Neural crest cell (in vitro differentiated cells): ENCODE measurements at places on chromosomes 6 and 20.
A peak's percentile ranks its signal among the peaks of the same experiment; 100 is the strongest.

DNA sequence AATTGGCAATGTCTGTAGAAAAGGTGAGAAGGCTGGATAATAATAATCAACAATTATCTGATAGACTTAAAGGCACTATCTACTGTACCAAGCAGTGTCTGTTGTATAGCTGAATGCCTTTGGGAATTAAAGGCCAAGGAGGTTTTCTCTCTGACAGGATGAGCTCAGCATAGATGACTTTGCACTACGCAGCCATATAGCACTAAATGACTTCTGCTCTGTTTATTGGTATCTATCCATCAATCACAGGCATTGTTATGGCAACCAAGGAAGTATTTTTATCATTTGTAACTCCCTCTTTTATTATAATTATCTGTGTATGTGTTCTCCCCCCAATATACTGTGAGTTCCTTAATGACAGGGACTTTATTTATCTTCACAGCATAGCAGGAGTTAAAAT is 654.3 kb downstream of the PHF3 start:
- no peak for DNase-seq

GRCh38 chr6:161273752-161274487 is at the start of gene AGPAT4:
AGPAT4 (minus strand) TSS chr6:161274061; CDS start chr6:161232213, 41,848 bp downstream.
- DNase-seq, result peak; percentile 41

DNA sequence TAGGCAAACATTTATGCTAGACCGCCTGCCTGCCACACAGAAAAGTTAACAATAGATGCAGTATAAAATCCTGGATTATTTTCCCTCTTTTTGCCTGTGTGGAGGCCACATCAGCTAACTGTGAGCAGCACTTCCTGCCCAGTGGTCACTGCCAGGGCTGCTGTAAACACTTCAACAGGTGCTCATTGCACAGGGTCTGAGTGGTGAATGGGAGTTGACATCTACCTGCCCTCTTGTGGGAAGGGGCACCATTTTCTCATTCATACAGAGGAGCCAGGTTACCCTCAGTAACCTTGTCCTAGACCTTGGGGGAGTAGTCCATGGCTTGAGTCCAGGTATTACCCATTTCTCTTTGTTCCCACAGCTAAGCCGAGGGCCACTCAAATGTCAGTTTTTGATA is 235.3 kb downstream of the TMEM242 start:
- DNase-seq, result no peak

DNA sequence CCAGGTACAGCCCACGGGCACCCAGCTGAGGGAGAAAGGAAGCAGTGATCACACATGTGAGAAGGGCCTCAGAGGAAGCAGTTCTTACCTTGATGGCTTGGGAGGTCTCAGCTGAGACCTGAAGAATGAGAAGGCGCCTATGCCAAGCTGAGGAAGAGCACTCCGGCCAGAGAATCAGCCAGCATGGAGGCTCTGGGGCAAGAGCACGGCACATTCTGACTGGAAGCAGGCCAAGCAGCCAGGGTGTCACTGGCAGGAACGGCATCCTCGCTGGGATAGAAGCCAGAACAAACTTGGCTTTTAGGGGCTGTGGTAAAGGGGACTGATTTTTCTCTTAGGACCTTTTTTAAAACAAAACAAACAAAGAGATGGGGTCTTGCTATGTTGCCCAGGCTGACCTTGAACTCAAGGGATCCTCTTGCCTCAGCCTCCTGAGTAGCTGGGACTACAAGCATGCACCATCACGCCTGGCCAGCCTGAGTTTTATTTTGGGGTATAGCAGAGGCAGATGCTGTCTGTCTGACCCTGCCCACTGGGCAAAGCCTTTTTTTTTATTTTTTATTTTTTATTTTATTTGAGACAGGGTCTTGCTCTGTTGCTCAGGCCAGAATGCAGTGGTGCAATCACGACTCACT is 17.6 kb downstream of the GHRH start:
- no peak for DNase-seq

GRCh38 chr6:19394051-19394450 is 443.1 kb upstream of the ID4 start:
- no peak for DNase-seq

- DNase-seq, result no peak
These were observed at the start of gene BPI for GRCh38 chr20:38303908-38304379. BPI (plus strand) TSS chr20:38304156; CDS start chr20:38304224, 68 bp downstream.

- no peak for DNase-seq
These were observed 64.4 kb downstream of the SMPDL3A start for GRCh38 chr6:122853259-122853995.

- no peak for DNase-seq
These were observed 62.6 kb downstream of the FAM50B start for GRCh38 chr6:3911614-3912336.

DNA sequence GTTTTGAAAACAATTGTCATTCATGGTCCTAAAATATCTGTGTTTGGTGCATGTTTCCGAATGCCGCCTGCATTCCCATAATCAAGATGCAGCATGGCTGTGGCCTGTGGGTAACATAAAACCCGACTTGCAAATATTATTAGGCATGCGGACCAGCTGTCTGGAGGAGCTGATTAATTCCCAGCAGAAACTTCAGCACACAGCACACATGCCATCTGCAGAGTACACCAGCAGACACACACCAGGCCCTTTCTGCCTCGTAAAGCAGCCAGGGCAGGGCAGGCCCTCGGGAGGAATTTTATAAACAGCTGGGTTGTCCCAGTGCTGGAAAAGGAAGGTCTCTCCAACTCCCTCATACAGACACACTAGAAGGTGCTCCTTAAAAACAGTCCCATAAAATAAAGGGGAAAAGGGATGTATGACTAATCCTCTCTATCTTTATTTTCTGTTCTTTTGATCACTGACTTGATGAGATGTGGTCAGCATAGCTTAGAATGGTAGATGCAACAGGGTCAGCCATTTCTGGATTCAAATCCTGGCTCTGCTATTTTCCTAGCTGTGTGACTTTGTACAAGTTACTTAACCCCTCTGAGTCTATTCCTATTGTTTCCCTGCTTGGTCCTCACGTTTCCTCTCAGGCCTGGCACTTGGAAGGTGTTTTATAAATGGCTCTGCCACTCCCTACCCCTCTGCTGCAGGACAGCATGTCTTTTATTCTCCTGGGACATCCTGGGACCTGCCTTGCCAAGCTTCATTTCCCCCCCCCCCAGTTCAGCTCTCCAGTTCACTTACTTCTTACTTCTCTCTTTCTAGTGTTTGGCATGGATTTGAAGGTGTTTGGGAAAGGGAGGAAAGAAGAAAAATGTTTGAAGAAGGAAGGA is 85.9 kb upstream of the TRAF3IP2 start:
- no peak for DNase-seq

DNA sequence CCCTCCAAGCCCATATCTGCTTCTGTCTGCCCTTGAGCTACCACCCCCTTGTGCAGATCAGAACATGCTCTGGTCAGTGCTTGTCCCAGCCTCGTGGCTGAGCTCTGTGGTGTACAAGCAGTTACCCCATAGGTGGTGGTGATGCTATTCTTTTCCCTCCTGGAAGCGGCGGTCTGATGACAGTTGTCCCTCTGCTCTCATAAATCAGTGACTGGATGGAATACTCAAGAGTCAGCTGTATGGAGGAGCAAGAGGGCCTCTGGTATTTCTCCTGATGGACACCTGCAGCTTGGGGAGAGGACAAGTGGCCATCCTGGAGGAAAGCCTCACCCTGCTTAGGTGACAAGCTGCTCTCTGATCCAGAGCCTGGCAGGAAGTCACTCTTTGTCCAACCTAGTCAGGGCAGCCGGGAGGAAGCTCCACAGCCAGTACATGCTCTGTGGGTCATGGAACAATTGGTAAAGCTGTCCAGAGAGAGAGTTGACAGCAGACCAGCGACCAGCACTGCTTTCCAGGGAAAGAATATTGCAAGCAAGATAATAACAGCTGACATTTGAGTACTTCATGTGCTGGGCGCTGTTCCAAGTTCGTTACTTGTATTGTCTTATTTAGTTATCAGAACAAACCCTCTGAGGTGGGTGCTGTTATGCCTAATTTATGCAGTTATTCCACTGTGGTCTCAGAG is 47.1 kb downstream of the SCAND1 start:
- DNase-seq, result no peak

- peak; percentile 30 for DNase-seq
These were observed 245.3 kb downstream of the OGFRL1 start for GRCh38 chr6:71533939-71534379.

GRCh38 chr6:2449572-2449940 is 204.2 kb upstream of the GMDS start:
- no peak for DNase-seq

DNA sequence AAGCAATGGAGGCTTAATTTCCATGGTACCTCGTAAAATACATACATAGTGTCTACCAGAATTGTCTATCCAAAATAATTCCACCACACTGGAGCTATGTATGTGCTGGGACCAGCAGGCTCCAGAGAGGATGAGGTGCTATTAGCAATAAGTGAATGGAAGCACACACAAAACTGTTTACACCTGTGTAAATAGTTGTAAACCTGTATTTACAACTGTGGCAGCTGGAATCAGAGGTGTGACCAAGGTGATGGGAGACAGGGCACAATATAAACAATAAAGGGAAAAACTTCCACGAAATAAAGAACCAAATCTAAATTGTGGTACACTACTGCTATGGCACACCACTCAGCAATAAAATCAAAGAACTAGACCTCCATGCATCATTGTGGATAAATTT is 14.4 kb downstream of the RARS2 start:
- DNase-seq, result no peak

- DNase-seq, result no peak
These were observed 35.3 kb downstream of the YTHDF1 start for GRCh38 chr20:63180569-63181185.

- no peak for DNase-seq
These were observed 465.9 kb downstream of the KIF16B start for GRCh38 chr20:16107172-16107870.

GRCh38 chr20:49482621-49483017 is at the start of gene KCNB1:
KCNB1 (minus strand) TSS chr20:49482668; CDS start chr20:49482480, 188 bp downstream.
- DNase-seq, result peak; percentile 68

DNA sequence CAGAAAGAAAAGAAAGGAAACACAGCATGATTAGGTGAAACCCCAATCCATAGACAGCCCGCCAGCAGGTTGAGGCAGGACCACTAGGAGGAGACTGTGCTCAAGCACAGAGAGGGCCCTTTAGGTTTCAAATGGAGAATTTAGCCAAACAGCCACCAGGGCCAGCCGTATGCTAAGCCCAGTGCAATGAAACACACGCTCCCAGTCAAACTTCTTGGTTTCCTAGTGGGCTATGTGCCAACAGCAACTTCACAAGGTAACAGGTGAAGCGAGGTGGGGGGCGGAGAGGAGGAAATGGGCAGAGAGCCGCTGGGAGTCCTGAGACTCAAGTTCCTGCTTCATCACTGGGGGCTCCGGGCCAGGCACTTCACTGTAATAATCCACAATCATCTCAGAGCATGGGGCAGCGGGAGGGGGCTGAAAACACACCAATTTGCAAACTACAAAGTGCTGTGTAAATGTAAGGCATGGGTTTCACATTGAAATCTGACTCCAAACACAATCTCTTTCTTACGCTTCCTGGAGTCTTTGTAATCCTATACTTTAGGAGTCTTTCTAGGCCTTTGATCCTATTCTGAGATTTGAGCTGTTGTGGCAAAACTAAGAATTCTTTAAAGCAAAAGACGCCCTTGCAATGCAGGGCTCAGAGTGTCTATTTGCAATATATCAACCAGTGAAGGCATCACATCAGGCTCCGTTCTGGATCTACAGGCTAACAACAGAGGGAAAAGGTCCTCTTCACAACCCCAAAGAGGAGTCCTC is 117.3 kb downstream of the OPRM1 start:
- peak; percentile 8 for DNase-seq

DNA sequence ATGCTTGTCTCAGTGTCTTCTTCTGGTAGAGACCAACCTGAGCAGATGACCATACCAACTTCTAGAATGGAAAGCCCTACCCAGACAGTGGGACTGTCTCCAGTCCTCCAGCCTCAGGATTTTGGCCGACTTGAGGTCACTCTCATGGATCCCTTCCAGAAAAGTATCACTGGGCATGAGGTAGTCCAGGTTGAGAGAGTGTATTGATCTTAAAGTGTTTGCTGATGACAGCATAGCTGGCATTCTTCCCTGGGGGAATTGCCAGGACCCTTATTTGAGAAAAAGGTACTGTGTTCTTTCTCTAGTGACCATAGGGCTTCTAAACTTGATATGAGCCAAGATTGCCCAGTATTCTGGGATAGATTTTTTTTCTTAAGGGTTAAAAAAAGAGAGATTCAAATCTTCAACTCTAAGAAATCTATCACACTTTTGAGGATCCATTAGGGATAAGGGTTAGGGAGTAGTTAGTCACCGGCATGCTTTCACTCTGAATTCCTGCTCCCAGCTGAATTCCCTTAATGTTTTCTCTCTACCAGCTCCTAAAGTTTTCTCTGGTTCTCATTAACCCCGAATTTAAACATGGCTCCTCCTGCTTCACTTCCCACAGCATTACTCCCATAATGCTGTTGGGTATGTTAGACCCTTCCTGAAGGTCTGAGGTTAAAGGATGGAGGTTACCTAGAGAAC is 73.6 kb upstream of the FLRT3 start:
- DNase-seq, result no peak

DNA sequence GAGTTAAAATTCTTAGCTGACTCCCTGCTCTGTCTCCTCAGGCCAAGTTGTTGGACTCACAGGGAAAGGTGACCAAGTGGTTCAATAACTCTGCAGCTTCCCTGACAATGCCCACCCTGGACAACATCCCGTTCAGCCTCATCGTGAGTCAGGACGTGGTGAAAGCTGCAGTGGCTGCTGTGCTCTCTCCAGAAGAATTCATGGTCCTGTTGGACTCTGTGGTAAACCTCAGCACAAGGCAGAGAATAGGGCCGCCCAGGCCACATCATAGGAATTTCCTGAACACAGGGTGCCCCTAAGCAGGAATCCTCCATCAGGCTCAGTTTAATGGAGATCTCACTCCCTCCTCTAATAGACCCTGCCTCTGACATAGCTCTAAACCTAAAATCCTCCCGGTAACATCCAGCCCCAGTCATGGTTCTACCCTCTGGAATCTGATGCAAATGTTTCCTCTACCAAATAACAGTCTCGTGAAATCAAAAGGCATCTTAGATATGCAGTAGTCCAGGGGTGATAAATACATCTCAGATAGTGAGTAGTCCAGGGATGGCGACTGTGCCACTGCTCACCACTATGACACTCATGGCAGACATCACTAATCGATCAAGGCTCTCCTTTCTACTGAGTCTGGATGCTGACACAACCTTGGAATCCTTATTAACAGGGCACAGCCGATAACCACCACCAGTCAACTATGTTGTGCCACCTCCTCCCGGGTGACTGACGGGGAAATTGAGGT is 18.3 kb downstream of the BPIFB1 start:
- DNase-seq, result no peak

DNA sequence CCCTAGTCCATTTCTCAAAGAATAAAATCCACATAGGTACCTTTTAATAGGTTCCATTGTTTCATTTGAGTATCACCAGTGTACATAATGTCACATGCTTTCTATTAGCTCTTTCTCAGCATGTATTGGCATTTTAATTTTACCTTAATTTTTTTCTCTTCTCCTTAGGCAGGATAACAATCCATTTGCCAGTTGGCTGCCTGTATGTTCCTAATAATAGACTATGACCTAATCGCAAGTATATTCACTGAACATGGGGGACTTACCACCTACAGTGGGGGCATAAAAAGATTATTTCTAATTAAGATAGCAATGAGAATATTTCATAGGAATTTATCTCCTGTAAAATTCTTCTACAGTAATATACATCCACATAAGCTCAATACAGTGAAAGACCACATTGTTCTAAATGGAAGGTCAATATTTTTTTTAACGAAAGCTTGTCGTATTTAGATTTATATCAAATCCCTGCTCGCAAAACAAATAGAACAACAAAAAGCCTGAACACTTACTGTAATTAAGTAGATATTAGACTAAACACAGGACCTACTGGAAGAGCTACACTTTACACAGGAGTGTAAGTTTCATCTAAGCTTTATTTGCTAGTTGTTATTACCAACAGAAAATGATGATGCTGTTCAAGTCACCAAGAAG is 76.4 kb downstream of the OGFRL1 start:
- DNase-seq, result no peak

- DNase-seq, result no peak
These were observed 3.1 kb downstream of the LRP11 start for GRCh38 chr6:149860834-149861602.
